ENCODE measurements at places on chromosomes 16 and 17. TPM values are rescaled to one million over a fixed set of nuclear protein-coding genes. Genes with fewer than 3 reads are reported as not detected.
A peak's percentile ranks its signal among the peaks of the same experiment; 100 is the strongest.

GRCh38 chr17:67862614-67863217 is 37.4 kb downstream of the BPTF start:
- H3K27ac ChIP-seq = no peak overlapping the region
- no peaks in the 10 kb centered on the region for H3K27me3 ChIP-seq
- no peaks in the 10 kb centered on the region for H3K4me1 ChIP-seq
- no peak overlapping the region for H3K4me3 ChIP-seq
- no peak for DNase-seq

- peaks cover 7% of the 10 kb centered on the region for H3K4me1 ChIP-seq
- peaks cover 17% of the 10 kb centered on the region for H3K27me3 ChIP-seq
- no peak overlapping the region for H3K27ac ChIP-seq
- H3K36me3 ChIP-seq = no peaks in the 10 kb centered on the region
- DNase-seq = no peak
- H3K4me3 ChIP-seq = no peak overlapping the region
These were observed 7.5 kb downstream of the CD7 start for GRCh38 chr17:82309656-82310570.

DNA sequence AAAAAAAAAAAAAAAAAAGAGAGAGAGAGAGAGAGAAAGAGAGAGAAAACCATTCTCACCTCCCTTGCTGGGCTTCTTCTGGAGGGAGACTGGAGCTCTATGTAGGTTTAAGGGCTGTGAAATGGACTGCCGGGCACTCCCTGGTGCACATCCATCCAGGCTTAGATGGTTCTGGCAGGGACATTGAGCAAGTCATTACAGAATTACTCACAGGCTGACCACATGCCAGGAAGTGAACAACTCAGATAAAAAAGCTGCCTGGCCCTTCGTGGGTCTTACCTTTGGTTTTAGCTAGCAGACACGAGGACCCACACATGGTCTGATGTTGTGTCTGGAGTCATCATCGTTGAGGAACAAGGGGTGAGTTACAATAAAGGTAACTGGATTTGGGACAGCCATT is 847.4 kb upstream of the EEF2KMT start:
- no peaks in the 10 kb centered on the region for H3K4me1 ChIP-seq
- H3K4me3 ChIP-seq = no peak overlapping the region
- no peaks in the 10 kb centered on the region for H3K27me3 ChIP-seq
- no peak for DNase-seq
- no peak overlapping the region for H3K27ac ChIP-seq

GRCh38 chr17:42493319-42493718 is 34.6 kb downstream of the ATP6V0A1 start:
- H3K27me3 ChIP-seq = no peaks in the 10 kb centered on the region
- H3K27ac ChIP-seq = no peak overlapping the region
- H3K4me3 ChIP-seq = no peak overlapping the region
- no peak for DNase-seq
- no peaks in the 10 kb centered on the region for H3K4me1 ChIP-seq

- no peak for DNase-seq
- H3K27me3 ChIP-seq = no peaks in the 10 kb centered on the region
- H3K4me1 ChIP-seq = peaks cover 30% of the 10 kb centered on the region
- H3K27ac ChIP-seq = peak overlapping the region; percentile 2
These were observed 209.4 kb upstream of the CIBAR2 start for GRCh38 chr16:85321509-85322271.

- H3K27me3 ChIP-seq = no peaks in the 10 kb centered on the region
- no peak for DNase-seq
- no peak overlapping the region for H3K4me3 ChIP-seq
- 0 out of 2 replicates have a peak, but pooled peaks cover 3% of the 10 kb centered on the region for H3K36me3 ChIP-seq
These were observed 17.6 kb downstream of the NUP93 start for GRCh38 chr16:56747486-56748045.

GRCh38 chr17:41512546-41513167 is 6.0 kb downstream of the KRT15 start:
- H3K4me3 ChIP-seq = no peak overlapping the region
- no peaks in the 10 kb centered on the region for H3K27me3 ChIP-seq
- no peak for DNase-seq
- no peak overlapping the region for H3K27ac ChIP-seq
- H3K36me3 ChIP-seq = no peaks in the 10 kb centered on the region
- H3K4me1 ChIP-seq = peaks cover 13% of the 10 kb centered on the region

- DNase-seq = no peak
- H3K36me3 ChIP-seq = peaks cover 61% of the 10 kb centered on the region
- H3K4me3 ChIP-seq = no peak overlapping the region
- no peak overlapping the region for H3K27ac ChIP-seq
- H3K27me3 ChIP-seq = no peaks in the 10 kb centered on the region
- no peaks in the 10 kb centered on the region for H3K4me1 ChIP-seq
These were observed 7.4 kb downstream of the CDK5RAP3 start for GRCh38 chr17:47978324-47978723.

GRCh38 chr17:77266891-77267341 is 126.1 kb downstream of the SEC14L1 start:
- H3K27me3 ChIP-seq = no peaks in the 10 kb centered on the region
- H3K4me1 ChIP-seq = peaks cover 6% of the 10 kb centered on the region
- H3K36me3 ChIP-seq = no peaks in the 10 kb centered on the region
- H3K27ac ChIP-seq = no peak overlapping the region

DNA sequence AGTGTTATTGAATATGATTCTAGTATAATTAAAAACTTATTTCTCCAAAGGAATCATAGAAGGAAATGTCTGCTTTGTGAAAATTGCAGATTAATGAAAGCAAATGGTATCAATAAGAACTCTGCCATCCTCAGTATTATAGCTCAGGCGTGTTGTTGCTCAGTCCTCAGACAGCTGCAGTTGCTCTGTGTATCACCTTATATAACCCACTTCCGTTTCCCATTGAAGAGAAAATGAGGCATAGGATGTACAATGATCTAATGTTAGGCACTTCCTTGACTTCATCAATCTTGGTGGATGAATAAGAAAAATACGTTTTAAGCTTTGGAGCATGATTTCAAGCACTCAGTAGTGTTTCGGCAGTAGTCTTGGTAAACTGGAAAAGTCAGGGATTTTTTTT is 14.1 kb downstream of the MFSD11 start:
- DNase-seq = no peak
- H3K27me3 ChIP-seq = no peaks in the 10 kb centered on the region
- no peak overlapping the region for H3K27ac ChIP-seq
- H3K4me1 ChIP-seq = peaks cover 3% of the 10 kb centered on the region
- peaks cover under 1% of the 10 kb centered on the region for H3K36me3 ChIP-seq
- H3K4me3 ChIP-seq = no peak overlapping the region

The FA2H gene
- 11.1 TPM for total RNA-seq

The CHST4 gene
- 0.59 TPM for total RNA-seq

The KCNG4 gene
- total RNA-seq = not detected

The ARHGAP23 gene
- 41.0 TPM for total RNA-seq

The C16orf96 gene
- 0.10 TPM for total RNA-seq

The GGT6 gene
- 0.10 TPM for total RNA-seq
